ENCODE measurements at places on chromosomes 6 and 20. TPM values are rescaled to one million over a fixed set of nuclear protein-coding genes. Genes with fewer than 3 reads are reported as not detected.

DNA sequence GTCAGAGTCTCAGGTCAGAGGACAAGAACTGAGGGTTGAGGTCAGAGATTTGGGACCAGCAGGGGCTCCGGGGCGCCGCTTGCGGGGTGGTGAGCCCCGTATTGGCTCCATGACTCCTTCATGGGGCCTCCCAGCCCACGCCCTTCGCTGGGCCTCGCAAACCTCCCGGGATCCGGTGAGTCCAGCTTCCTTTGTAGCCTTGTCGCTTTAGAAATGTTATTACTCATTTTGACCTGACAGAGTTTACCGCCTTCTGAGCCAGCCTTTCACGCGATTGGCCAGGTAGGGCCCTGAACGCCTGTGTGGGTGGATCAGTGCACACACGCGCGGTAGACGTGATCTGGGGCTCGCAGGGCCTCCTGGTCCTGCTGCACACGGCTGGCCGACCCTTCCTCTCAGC, 181.1 kb downstream of the ERMARD start:
- no peak for DNase-seq

DNA sequence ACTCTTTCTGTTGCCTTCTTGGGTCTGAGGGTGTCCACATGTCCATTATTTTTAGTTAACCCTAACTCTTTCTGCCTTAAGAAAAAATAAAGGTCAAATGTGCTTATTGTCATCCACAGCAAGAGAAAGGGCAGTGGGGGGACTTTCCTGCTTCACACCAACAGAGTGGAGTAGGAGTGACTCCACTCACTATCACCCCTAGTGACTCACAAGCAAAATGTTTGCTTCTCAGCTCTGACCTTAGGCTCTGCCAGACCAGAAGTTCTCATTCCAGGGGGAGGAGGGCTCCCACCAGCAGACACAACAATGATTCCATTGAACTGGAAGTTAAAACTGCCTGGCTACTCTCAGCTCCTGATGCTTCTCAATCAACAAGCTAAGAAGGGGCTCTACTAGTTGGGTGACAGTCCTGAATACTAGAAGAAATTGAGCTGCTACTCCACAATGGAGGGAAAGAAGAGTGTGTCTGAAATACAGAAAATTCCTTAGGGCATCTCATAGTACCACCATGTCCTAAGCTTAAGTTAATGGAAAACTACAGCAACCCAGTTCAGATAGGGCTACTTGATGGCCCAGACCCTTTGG, 83.9 kb upstream of the AFDN start:
- no peak for DNase-seq

DNA sequence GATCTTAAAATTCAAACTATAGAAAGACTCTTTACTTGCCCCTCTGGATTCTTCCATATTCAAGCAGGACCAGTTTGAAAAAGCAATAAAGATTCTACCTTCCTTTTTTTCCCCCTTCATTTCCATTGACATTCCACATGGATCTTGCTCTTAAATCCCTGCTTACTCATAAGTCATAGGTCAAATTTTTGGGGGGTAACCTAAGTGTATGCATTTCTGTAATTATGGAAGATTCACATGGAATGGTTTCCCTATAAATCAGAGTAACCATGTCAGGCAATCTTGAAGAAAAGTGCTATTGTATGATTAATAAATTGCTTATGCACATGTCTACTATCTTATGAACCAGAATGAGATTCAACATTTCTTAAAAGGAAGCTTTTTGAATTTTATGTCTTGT, 551.0 kb downstream of the HAO1 start:
- no peak for DNase-seq

DNA sequence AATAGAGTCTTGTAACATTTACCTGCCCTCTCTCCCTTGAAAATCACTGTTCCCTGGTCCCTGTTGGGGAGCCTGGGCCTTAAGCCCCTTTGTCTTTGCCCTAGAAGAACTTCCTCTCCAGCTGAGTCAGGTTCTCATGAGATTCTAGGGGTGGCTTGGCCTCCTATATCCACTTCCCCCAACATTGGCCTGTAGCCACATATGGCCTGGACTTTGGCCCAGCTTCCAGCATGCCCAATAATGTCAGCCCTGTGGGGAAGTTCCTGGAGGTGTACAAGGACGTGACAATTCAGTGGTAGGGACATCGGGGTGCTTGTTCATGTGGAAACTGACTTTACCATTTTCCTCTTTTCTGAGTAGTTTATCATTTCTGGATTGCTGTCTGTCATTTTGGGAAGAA, 17.2 kb upstream of the MAS1L start:
- DNase-seq: no peak

DNA sequence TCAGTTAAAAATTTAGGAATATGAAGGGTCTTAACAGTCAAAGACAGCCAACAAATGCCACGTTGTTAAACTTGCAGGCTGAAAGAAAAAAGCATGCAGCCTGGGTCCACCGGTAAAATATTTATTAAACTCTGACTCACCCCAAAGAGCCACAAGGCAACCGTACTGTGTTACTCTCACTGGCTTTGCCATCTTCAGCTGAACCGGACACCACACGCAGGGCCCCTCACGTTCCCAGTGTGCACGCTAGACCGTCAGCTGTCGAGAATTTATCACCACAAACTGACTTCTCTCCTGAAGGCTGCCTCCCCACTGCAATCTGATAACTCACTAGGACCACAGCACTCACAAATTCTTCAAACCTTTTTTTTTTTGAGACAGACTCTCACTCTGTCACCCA, 30.7 kb downstream of the HUS1B start:
- no peak for DNase-seq

- DNase-seq: no peak
These were observed 261.7 kb upstream of the NOX3 start for GRCh38 chr6:155717374-155717773.

GRCh38 chr20:63081831-63082230, 75.1 kb upstream of the BHLHE23 start:
- DNase-seq: no peak

GRCh38 chr20:63617092-63617875, 9.6 kb downstream of the GMEB2 start:
- DNase-seq: no peak

DNA sequence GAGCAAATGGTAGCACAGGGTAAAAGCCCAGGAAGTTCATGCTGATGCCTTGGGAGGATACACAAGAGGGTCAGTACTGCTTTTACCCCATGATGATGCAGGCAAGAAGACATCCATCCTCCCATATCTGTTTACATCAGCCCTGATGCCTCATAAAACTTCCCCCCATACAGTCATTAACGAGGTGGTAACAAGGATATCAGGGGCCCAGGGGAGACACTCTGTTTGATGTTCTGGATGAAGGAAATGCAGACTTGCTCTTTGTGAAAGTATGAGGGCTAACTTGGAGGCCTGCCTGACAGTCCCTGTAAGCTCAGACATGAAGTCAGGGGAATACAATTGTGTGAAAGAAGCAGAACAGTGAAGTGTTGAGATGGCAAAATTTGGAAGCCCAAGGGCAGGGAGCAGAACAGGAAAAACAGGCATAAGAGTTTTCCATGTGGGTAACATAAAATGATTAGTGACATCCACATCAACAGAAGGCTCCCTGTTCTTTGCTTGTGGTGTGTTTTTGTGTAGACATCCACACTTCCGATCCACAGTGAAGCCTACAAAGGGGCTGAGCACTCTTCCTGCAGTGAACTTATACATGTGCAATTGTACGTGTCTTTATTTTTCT, 813.4 kb downstream of the MAFB start:
- no peak for DNase-seq

DNA sequence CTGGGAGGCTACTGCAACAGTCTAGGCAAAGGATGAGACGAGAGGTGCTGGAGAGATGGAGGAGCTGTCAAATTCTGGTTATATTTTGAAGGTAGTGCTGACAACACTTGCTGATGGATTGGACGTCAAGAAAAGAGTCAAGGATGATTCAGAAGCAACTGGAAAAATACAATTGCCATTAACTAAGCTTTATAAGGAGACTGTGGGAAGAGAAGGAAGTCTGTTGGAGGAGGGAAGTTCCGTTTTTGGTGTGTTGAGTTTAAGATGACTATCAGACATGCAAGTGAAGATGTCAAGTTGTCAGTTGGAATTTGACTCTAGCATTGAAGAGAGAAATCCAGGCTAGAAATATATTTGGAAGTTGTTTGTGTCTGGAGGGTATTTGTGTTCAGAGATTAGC, 358.1 kb downstream of the RNGTT start:
- DNase-seq: no peak

DNA sequence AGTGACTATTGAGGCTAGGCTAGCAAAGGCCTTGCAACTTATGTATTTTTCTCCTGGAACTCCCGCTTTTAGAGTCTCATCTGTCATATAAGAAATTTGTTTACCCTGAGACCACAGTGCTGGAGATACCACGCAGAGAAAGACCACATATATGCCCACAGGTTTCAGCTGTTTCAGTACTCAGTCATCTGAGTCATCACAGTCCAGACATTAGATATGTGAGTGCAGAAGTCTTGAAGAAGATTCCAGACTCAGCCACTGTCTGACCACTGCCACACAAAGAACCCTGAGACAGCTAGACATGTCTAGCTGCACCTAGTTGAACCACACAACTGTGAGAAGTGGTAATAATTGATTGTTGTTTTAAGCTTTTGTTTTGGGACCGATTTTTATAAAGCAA, 648.3 kb downstream of the EPM2A start:
- DNase-seq: no peak

GRCh38 chr6:12992770-12993169, 276.2 kb downstream of the PHACTR1 start:
- DNase-seq: no peak

DNA sequence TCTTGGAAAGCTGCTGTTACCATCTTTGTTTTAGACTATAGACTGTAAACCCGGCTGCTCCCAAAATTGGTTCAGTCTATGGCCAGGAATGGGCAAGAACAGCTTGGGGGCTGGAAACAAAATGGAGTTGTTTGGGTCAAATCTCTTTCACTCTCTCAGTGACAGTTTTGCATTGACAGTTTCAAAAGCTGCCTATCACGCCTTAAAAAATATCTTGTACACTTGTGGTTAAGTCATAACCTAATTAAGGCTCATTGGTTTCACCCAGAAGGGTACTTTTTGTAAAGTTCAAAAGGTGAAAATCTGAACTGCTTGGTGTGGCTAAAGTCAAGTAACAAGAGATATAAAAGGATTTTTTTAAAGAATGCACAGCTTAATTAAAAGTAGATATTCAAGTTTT, 76.1 kb upstream of the PRL start:
- DNase-seq: no peak

DNA sequence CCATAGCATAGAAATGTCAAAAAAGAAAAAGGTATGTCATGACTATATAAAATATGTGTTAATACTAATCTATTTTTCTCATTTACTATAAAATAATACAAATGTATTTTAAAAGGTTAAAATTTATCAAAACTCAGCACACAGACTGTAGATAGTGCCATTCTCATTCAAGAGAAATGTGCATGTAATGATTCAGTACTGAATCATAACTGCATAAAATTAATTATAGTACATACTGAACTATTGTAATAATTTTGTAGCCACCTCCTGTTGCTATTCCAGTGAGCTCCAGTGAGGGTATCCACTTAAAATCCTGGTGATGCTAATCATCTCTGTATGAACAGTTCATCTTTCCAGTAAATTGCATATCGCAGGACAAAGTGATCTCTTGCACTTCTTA, 82.8 kb downstream of the HMGCLL1 start:
- no peak for DNase-seq

DNA sequence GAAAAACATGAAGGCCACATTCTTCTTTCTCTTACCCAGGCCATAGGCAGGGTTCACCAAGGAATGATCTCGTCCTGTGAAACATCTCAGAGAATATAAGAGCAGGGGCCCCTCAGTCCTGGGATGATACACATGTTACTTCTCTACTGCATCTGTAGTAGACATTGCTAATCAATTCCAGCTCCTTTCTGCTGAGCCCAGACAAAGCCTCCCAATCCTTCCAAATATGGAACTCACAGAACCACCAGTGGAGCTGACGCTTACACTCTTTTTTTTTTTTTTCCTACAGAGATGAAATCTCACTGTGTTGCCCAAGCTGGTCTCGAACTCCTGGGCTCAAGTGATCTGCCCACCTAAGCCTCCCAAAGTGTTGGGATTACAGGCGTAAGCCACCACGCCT, 9.1 kb downstream of the SNTA1 start:
- no peak for DNase-seq

DNA sequence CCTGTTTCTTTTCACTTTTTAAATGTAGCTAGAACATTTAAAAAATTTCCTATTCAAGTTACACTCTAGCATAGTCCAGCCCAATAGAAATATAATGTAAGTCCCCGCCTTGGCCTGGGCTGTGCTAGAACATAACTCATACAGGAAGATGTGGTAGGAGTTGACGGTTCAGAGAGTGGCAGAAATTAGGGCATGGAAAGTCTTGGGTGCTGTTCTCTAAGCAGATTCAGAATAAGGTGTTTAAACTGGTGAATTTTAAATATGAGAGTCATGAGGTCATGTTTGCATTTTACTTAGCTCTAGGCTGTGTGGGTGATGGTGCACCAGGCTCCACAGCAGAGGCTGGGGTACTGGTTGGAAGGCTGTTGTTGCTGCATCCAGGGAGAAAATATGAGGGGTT, 256.5 kb downstream of the FARS2 start:
- DNase-seq: peak; percentile 54

DNA sequence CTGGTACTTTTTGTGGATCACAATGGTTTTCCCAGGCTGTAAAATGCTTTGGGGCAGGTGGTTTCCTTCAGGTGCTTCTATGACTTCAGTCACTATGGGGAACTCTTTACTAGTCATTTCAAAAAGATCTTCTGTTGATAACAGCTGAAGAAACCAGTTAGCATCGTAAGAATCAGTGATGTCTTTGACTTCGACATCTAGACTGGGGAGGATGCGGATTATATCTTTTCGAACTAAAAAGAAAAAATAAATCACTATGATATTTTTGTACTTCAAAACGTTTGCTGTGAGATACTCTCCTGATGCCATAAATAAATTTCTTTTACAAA, 87.2 kb downstream of the THEMIS start:
- DNase-seq: no peak

GRCh38 chr6:164195278-164195941, 780.9 kb downstream of the QKI start:
- DNase-seq: no peak

GRCh38 chr20:47642624-47643023, 140.9 kb downstream of the NCOA3 start:
- DNase-seq: no peak

- DNase-seq: no peak
These were observed 20.4 kb upstream of the ANKEF1 start for GRCh38 chr20:10014431-10014830.

DNA sequence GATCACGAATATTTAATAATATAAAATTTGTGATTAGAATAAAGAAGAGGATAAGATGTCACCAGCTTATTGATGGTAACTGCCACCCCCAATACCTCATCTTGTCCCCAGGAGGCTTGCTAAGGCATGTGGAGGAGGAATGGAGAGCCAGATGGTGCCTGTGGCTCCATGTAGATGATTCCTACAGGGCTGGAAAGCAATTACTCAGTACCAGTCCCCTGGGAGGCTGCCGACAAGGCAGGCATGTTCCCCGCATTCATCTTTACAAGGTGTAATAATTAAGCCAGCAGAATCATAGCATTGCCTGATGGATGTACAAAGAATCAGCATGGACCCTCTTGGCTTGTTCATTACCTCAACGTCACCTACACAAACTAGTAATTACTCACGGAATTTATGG, 155.3 kb downstream of the PLCB1 start:
- no peak for DNase-seq

C20orf202 gene
- total RNA-seq: not detected

PRR18 gene
- total RNA-seq: not detected

ENPP5 gene
- 0.33 TPM for total RNA-seq

REM1 gene
- total RNA-seq: not detected

CD83 gene
- total RNA-seq: 57.2 TPM

HLA-DOB gene
- total RNA-seq: 12.8 TPM

TMEM170B gene
- 2.2 TPM for total RNA-seq

PLN gene
- total RNA-seq: not detected

WFDC12 gene
- not detected for total RNA-seq

METTL24 gene
- total RNA-seq: 0.33 TPM

Measured in CD8-positive, alpha-beta T cell (primary cell).